Fibroblast of villous mesenchyme (primary cell): ENCODE measurements at places on chromosomes 16 and 17. TPM values are rescaled to one million over a fixed set of nuclear protein-coding genes. Genes with fewer than 3 reads are reported as not detected.
A peak's percentile ranks its signal among the peaks of the same experiment; 100 is the strongest.

DNA sequence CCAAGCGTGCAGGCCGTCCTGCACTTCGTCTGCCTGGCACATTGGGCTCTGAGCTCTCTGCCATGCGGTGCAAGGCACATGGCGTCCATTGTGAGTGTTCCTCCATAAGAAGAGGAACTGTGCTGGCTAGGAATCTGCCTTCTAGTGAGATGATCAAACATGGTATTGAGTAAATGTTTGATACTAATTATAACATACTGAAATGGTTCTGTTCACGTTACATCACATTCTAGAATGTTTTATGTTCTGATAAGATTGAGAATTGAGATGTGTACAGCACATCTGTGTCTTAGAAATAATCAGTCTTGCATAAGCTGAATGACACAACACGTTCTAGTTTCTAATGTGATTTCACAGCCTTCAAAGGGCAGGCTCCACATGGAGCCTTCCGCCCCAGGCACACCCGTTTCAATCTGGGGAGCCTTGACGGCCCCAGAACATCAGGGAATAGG lies 42.9 kb downstream of the USP10 start:
- DNase-seq, result peak; percentile 64

DNA sequence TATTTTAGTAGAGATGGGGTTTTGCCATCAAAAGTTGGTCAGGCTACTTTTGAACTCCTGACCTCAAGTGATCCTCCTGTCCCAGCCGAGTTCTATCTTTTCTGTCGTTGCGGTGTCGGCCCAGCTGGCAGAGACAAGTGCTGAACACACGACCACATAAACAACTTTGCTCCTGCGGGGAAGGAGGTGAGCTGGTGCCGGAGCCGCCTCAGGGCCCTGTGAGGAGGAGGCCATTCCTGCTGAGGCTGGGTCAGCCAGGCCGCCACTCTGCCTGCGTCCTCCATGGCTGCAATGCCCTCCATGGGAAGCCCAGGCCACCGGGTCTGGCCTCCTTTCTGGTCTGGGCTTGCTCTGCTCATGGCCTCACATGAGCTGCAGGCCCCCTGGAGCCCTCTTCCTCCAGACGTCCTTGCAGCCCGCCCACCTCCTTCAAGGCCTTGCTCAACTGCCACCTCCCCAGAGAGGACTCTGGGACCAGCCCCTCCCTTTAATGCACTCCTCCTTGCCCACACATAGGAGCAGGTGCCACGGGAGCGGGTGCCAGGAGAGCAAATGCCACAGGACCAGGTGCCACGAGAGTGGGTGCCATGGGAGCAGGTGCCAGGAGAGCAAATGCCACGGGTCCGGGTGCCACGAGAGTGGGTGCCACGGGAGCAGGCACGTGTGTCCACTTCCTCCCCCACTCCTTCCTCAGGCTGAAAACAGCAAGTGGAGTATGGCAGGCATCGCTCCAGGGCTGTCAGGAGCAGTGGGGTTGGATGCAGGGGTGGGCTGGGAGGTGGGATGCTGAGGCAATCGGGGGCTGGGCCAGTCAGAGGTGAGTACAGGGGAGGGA lies 28.4 kb upstream of the CBFA2T3 start:
- no peak for DNase-seq

DNA sequence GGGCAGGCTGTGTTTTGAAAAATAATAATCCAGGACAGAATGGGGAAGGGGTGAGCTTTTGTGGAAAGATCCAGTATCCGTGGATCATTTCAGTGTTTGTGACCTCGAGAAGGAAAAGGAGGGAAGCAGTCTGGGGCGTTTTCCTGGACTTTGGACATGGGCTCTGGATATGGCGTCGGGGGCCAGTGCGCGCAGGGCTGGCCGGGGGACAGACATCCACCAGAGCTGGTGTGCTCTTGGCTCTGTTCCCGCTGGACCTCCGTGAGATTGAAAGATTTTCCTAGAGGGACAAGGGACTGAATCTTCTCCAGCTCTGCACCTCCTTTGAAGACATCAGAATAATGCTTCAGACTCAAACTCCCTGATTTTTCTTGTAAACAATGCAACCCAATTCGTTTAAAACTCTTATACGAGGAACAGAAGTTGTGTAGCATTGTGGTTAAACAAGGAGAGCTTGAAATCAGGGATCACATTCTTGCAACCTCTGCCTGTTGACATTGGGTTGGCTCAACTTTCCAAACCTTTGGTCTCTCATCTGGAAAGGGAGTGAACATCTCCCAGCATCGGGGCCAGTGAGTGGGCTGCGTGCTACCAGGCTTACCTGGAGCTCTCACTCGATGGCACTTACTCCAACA lies 75.9 kb downstream of the C16orf95 start:
- no peak for DNase-seq

The KRTAP3-2 gene
- not detected in 2 replicates for total RNA-seq

The TP53TG3B gene
- 0.32 TPM in 1 of 2 replicates, not detected in the other for total RNA-seq

The MT1G gene
- total RNA-seq, result not detected in 2 replicates

DNA sequence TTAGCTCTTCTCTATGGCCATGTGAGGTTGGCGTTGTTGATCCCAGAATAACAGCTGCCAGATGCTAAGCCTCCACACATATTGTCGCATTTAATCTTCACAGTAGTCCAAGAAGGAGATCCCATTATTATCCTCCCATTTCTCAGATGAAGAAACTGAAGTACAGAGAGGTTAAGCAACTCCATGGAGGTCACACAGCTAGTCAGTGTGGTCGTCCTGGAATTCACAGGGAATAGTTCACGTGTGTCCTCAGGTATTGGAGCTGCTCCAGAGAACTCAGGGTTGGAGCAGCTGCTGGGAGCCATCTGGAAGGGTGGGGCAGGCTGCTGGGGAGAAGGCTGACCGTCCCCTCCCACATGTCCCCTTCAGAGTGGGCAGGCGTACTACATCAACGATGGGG lies 19.5 kb downstream of the SDR42E2 start:
- no peak for DNase-seq

The TEKT5 gene
- total RNA-seq, result under 0.01 TPM in 1 of 2 replicates, not detected in the other

- DNase-seq, result no peak
Measured at GRCh38 chr17:71334048-71334751, 786.6 kb upstream of the SOX9 start.

DNA sequence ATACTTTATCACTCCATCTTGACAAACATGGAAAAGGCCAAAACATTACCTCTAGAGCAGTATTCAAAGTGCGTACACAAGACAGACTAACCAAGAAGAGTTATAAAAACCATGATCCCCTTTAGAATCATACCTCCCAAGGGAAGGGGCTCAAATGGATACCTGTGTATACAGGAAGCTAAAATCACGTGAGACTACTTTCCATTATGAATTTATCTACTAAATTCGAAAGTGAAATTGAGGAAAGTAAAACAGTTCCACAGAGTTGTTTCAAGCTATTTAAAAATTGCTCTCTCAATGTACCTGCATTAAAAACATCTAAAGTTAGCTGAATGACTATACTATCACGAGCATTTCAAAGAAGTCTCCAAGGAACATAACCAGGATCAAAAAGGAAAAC lies 32.7 kb downstream of the AP1G1 start:
- no peak for DNase-seq

The TBC1D3E gene
- total RNA-seq, result 0.32 TPM in 1 of 2 replicates, not detected in the other

The CSH2 gene
- total RNA-seq, result not detected in 2 replicates

The CTF1 gene
- total RNA-seq, result 3.2 and 3.5 TPM in 2 replicates

- peak; percentile 27 for DNase-seq
Measured at GRCh38 chr17:81294512-81295030, 536 bp downstream of the SLC38A10 start.

The AKTIP gene
- total RNA-seq, result 18.6 and 20.0 TPM in 2 replicates

The DUS1L gene
- total RNA-seq, result 56.1 and 64.4 TPM in 2 replicates

- peak; percentile 45 for DNase-seq
Measured at GRCh38 chr16:65116818-65117430, 4.9 kb downstream of the CDH11 start.

The NQO1 gene
- 384 and 934 TPM in 2 replicates for total RNA-seq

The GDPD3 gene
- 0.32 and 0.43 TPM in 2 replicates for total RNA-seq

DNA sequence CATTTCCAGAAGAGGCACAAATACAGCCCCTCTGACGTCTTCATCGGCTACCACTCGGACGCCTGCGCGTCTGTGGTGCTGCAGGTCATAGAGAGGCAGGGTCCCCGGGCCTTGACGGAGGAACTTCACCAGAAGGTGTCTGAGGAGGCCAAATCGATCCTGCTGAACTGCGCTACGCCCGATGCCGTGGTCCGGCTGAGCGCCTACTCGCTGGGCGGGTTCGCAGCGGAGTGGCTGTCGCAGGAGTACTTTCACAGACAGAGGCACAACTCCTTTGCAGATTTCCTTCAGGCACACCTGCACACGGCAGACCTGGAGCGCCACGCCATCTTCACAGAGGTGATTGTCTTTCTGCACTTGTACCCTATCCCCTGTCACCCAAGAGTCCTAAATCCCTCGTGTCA lies 67.0 kb upstream of the ENDOV start:
- no peak for DNase-seq

The KRT17 gene
- total RNA-seq, result 6.1 and 14.7 TPM in 2 replicates

DNA sequence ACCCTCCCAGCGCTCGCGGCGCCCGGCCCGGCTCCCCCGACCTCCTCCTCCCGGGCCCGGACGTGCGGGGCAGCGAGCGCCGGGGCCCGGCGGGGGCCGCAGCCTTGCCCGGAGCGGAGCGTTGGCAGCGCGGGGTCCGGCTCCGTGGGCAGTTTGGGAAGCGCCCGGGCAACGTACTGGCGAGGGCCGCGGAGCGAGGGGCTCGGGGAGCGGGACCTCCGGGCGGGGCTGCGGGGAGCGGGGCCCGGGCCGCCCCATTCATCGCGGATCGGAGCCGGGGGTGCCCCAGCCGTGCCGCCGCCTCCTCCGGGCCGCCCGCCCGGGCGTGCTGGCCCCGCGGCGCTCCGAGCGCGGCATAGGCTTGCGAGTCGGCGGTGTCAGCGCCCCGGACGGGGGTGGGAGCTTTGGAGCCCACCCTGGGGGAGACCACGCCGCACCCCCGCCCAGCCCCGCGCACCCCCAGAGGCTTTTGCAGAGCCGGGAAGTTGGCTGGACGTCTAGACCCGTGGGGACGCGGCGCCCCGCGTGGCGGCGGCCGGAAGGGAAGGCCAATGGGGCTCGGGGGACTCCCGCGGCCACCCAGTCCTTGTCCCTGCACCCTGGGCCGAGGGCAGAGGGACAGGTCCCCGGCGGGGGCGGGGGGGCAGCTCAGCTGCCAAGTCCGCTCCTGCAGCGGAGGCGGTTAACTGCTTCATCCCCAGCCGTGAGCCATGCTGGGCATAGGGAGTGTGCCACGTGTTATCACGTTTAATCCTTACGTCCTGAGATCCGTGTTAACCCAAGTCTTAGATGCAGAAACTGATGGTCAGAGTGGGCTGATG lies 852 bp downstream of the ZNF469 start:
- DNase-seq, result peak; percentile 69

- DNase-seq, result no peak
Measured at GRCh38 chr17:82632451-82632850, 15.8 kb downstream of the WDR45B start.
